ENCODE measurements at places on chromosomes 3 and 15. TPM values are rescaled to one million over a fixed set of nuclear protein-coding genes. Genes with fewer than 3 reads are reported as not detected.

- no peak overlapping the region for H3K4me3 ChIP-seq
- peak; percentile 75 for DNase-seq
- H3K27me3 ChIP-seq: no peaks in the 10 kb centered on the region
- H3K4me1 ChIP-seq: no peaks in the 10 kb centered on the region
Measured at GRCh38 chr15:43769584-43770228, 7.1 kb downstream of the ELL3 start.

DNA sequence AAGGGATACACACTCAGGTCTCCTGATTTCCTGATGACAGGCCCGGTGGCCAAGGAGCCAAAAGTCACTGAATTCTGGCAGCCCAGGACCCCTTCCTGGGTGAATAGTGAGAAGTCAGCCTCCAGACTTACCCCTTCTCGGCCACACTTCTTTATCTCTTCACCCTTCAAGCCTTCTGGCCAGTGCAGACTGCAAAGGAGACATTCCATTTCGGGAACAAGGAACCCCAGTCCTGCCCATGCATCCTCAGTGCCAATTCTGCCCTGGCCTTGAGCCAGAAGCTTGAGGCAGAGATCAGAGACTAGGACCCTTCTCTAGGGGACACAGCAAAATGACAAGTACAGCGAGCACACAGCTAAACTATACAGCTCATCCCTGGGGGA lies 28.8 kb downstream of the GRAMD2A start:
- no peaks in the 10 kb centered on the region for H3K36me3 ChIP-seq
- H3K27ac ChIP-seq: no peak overlapping the region
- no peak overlapping the region for H3K4me3 ChIP-seq

DNA sequence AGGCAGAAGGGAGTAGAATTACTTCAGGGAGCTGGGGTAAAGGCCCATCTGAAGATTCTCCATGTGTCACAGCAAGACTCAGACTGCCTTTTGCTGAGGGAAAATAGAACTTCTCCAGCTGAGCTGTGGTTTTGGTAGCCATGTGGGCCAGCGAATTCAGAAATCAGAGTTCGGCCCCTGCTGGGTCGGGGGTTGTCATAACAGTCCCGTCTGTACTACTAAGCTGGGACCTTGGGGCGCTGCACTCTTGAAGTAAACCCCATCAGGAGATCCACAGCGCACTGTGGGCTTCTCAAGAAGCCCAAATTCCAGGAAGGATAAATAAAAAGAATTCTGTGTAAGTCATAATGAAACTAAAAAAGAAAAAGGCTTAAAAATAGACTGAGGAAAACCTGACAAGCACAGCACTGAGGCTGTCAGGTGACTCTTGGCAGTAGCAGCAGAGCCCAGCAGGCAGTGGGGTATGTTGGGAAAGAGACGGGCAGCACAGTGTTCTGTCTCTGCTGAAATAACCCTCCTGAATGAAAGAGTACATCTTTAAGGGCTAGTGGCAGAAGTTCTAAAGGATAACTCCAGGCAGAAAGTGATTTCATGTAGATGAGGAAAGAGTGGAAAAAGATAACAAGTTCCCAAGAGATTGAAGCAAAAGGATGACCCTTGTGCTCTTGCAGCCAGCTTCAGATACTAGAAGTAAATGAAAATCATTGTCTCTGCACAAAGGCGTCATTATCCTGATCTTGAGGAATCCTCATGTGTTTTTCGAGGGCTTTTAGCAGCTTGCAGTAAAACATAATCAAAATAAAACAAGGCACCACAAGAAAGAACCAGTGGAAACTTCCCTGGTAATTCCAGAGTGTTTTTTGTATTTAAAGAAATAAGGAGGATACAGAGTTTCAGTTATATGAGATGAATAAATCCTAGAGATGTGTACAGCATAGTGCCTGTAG lies 74.5 kb downstream of the RAB7A start:
- no peak for DNase-seq
- H3K27me3 ChIP-seq: no peaks in the 10 kb centered on the region
- no peak overlapping the region for H3K4me3 ChIP-seq

- H3K4me1 ChIP-seq: no peaks in the 10 kb centered on the region
- no peaks in the 10 kb centered on the region for H3K27me3 ChIP-seq
- no peak overlapping the region for H3K27ac ChIP-seq
- no peak for DNase-seq
- no peaks in the 10 kb centered on the region for H3K36me3 ChIP-seq
Measured at GRCh38 chr3:143506190-143506589, 342.1 kb downstream of the SLC9A9 start.

DNA sequence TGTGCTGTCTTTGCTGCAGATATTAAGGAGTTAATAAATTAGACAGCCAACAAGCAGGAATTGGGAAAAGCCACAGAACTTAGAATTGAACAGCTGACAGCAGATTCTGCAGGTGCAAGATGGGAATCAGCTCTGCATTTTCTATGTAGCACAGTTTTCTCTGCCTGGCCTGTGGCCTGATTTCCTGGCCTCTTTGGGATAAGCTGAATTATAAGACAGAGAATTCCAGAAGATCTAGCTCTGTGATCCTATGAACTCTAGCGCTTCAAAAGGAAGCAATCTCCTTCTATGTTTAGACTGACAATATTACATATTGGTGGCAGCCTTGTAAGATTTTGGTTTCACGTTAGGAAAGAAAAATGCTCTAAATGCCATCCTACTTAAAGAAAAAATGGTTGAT lies 24.0 kb upstream of the SOX2 start:
- H3K27me3 ChIP-seq: no peaks in the 10 kb centered on the region
- no peaks in the 10 kb centered on the region for H3K4me1 ChIP-seq
- H3K4me3 ChIP-seq: no peak overlapping the region
- DNase-seq: no peak

LXN gene
- 7.3 TPM for total RNA-seq
